Activated naive CD4-positive, alpha-beta T cell (primary cell): ENCODE measurements at places on chromosomes 5 and 9.

DNA sequence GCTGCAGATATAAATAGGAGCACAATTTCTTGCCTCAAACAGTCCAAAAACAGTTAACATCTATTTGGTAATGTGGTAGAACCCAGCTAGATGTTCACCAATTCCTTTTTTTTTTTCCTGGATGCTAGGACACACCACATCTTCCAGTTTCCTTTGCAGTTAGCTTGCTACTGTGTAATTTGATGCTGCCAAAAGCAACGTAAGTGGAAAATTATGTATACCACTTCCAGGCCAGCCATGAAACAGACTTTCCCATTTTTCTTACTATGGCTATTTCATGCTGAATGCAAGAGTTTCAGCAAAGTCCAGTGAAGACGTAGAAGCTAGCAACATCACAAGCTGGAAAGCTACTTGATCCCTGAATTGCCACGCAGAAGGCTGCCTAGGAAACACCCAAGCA lies 667.2 kb downstream of the TLE1 start:
- DNase-seq = no peak

DNA sequence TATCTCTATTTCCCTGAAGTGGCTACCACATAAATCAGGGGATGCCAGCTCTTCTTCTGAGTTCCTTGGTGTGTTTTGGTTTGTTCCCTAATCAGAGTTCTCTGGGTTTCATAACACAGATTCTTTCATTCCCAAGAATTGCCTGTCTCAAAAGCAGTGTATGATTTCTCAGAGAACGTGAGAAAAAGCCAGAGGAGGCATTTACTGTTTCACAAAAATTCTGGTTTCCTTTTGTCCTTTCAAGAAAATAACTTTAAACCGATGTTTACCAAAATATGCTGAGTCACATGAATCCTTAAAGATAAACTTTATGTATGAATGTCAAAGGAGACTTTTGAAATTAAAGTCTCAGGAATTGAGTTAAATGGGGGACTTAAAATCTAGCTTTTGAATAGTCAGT lies 314.3 kb downstream of the EBF1 start:
- no peak for DNase-seq

GRCh38 chr9:88092797-88093331 lies 45.4 kb downstream of the SPATA31C2 start:
- DNase-seq = no peak

DNA sequence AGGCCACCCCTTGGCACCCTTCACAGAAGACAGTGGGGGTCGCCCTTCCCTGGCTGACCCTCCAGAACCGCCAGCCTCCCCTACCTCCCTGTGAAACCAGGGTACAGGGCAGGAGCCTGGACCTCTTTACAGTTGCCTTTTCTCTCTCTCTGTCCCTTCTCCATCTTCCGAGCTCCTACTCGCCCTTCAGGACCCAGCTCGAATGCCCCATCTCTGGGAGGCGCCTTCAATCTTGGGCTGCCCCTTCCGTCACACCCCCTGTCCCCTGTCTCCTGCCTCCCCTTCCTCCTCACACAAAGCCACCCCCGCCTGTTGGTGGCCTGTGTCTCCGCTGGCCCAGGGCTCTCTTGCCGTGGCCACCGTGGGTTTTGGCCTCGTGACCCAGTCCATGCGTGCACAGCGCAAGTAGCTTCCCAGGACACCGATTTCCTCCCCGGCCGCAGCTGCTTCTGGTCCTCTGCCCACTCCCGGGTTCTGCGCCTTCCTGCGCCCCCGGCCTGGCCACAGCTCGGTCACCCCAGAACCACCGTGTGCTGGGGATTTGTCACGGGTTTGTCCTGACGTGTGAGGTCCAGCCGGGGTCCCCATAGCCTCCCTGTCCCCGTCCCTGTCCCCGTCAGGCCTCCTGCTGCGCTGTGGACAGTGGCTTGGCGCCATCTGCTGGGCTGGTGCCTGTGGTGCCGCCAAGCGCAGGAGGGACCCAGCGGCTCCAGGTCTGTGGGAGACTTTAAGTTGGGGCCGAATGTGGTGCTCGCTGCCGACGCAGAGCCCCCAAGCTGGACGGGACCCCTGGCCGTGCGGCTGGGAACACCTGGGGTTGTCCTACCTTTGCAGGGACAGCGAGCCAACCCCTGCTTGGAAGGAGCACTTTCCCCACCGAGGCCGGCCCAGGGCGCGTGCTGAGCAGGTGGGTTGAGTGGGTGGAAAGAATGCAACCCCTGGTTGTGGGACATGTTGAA lies 4.0 kb upstream of the TMEM250 start:
- peak; percentile 63 for DNase-seq

- DNase-seq = no peak
These were observed 111.3 kb upstream of the PCA3 start for GRCh38 chr9:76652894-76653293.

DNA sequence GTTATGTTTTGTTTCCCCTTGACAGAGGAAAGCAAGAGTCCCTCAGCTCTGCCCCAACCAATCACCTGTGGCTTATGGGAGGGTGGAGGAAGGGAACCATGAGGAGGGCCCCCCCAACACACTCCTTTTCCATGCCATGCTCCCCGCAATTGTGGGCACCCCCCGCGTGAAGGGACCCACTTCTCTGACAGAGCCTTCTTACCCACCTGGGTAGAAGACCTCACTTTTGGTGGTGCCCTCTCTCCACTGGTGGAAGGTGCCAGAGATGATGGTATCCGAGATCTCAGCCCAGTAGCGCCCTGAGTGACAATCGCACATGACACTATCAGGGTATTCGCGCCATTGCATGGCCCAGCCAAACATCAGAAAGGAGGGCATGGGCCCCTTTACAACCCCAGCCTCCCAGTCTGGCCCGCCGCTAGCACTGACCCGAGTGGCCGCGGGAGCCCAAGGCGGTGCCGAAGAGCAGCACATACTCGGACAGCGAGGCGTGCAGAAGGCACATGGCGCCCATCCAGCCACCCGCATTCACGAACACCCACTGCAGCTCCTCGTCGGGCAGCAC lies 714 bp downstream of the SIGMAR1 start:
- no peak for DNase-seq

- DNase-seq = no peak
These were observed 40.1 kb downstream of the TSSK1B start for GRCh38 chr5:113394658-113395057.

DNA sequence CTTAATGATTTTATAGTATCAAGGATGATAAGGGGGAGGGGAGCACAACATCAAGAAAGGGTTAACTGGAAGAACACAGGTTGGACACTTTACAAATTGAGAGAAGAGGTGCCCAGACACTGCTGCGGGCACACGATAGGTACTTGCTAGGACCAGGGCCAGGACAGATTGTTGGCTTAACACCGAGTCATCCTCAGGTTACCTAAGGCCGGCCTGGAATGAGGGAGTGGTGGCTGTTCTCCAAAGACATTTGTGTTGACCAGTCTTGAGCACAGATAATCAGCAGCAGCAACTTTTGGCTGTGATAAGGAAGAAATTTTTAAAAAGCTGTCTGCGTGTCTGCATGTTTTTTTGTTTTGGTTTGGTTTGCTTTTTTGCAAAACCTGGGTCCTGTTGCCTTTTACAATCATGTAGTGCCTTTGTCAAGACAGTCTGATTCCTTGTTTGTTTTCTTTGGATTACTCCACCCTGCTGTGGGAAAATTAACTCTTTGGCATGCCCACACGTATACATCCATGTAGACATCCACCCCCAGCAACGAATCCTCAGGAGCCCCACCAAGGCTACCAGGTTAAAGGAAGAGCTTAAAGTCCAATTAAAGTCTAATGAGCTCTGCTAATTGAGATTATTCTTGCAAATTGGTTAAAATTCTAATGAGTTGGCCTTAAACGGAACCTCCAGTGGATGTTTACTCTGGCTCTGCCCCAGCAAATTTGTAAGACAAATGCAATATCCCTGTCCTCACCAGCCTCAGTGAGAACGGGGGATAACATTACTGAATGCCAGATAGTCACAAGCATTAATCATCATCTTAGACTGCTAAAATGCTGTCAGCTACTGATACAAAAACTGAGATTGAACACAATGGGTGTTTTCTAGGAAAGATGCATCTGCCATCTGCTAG lies 382.3 kb downstream of the ACTL7B start:
- DNase-seq = no peak

GRCh38 chr5:82334856-82335255 lies 56.7 kb upstream of the RPS23 start:
- no peak for DNase-seq

DNA sequence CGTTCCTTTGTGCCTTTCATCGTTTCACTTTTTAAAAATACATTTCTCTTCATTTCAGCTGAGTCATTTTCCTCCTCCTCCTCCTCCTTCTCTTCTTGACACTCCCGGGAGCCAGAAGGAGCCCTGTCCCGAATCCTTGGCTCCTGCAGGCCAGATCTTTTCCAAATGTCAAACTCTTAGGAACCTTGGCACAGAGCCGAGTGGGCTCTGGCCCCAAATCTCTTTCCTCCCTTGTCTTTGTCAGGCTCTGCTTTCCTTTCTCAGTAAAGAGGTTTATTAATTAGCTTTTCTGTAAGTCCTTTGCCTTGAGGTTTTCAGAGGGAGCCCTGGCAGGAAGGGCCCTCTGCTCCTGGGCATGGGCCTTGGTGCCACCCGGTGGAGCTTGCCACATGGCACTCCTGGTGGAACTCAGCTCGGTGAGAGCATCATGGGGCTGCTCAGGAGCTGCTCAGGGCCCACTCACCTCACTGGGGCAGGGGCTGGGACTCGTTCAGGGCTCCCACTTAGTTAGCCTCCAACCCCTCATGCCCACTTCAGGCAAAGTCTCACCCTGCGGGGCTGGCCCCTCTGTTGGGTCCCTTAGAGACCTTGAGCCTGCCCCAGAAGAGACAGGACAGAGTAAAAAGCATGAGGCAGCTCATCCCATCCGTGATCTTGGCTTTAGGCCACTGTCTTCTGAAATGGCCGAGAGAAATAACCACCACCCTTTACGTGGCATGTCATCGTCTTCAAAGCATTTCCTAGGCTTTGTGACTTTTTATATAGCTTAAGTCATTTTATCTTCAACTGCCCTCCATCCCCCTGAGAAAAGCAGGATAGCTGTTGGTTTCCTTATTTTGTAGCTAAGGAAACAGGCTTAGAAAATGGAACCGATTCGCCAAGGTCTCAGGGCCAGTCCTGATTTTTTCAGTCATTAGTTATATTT lies 17.1 kb downstream of the STC2 start:
- DNase-seq = no peak

DNA sequence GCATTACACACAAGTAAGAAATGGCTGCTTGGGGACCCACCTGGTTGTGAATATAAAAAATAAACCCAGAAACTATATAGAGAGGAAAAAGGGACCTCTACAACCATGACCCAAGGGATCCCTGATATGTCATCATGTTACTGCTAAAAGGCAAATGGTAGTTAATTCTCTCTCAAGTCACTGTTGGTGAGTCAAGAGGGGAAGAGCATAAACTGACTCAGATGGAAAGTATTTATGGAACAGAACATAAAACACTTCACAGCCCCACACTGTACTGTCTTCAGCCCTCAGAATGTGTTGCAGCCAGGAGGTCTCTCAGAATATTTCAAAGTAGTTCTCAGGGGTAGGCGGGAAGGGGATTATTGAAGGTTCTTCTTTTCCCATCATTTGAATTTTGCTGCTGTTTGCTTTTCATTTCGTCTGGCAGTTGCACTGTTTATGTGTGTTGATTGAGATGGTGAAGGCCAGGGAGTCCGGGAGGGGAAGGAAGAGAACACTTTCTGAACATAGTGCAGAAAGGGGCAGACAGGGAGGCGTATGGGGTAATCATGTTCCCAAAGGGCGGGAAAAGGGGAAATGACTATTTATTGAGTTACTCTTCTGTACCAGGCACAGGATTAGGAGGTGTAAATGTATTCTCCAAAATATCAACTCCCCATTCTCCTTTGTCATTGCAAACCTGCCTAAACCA lies 85.5 kb downstream of the TEK start:
- no peak for DNase-seq

DNA sequence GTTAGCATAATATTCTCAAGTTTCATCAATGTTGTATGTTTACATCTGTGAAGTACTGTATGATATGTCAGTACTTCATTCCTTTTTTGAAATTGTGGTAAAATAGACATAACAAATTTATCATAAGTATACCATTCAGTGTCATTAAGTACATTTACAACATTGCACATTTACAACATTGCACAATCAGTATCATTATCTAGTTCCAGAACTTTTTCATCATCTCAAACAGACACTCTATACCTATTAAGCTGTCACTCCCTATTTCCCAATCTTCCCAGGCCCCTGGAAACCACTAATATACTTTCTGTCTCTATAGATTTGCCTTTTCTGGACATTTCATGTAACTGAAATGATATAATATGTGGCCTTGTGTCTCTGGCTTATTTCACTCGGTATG lies 75.1 kb upstream of the ATG10 start:
- DNase-seq = no peak

DNA sequence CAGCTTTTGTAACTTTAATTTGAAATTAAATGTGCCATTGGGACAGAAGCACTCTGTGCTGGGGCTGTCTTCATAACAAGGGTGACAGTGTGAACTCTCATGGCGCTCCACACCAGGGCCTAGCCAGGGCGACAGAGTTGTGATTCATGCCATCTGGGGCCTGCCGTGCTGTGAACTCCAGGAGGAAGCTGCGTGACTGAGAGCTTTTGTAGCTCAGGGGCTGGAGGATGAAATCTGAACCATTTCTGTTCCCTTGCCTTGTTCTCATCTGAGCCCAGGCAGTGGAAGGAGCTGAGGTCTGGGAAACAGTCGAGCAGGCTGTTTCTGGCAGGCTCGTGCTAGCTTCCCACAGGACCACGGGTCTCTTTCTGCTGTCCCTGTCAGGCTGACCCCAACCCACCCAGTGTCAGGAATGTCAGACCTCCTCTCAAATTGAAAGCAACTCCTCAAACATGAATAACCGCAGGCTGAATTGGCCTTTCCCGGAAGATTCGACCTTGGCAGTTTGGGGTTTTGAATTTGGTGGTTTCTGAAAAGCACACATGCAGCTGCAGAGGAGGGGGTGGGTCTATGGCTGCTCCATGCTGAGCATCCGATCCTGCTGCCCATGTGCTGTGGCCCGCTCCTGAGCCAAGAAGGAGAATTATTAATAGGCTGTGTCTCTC lies 69.2 kb upstream of the RPS23 start:
- DNase-seq = no peak

GRCh38 chr9:89567649-89568048 lies 37.2 kb upstream of the GADD45G start:
- no peak for DNase-seq

DNA sequence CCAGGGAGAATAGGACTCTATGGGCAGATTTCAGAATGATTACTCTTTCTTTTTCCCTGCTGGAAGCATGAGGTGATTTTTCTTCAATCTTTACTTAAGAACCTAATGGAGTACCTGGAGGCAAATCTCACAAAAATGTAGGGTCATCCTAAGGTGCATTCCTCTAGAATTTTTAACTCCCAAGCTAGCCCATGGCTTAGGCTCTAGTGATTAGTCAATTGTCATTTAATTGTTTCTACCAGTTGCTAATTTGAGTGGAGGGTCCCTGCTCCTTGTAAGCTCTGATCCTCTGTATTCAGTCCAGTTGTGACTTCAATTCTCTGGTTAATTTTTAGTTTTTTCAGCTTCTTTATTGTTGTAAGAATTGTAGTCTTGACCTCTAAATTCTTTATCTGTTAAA lies 467.0 kb downstream of the HTR1A start:
- DNase-seq = no peak

- no peak for DNase-seq
These were observed 103.3 kb downstream of the DIRAS2 start for GRCh38 chr9:90539286-90539685.
